ENCODE measurements at places on chromosomes 7 and 10.
A peak's percentile ranks its signal among the peaks of the same experiment; 100 is the strongest.

DNA sequence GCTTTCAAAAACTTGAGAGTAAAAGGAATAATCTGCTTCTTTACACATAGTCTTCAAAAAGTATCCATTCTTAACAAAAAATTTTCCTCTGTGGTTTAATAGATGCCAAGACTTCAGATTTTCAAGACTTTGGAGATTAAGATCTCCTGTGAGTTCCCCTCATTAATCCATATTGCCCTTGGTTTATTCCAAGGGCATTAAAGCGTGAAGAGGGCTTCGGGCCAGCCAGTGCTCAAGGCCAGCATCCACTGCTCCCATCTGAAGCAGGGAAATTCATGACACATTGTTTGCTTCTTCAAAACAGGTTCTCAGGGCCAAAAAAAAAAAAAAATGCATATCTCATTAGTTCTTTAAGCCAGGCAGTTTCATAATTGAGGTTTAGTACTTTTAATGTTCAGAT, 137.3 kb upstream of the RHOBTB1 start:
- no peak for DNase-seq

- no peak for DNase-seq
These were observed 43.6 kb downstream of the PARP12 start for GRCh38 chr7:140019172-140019571.

DNA sequence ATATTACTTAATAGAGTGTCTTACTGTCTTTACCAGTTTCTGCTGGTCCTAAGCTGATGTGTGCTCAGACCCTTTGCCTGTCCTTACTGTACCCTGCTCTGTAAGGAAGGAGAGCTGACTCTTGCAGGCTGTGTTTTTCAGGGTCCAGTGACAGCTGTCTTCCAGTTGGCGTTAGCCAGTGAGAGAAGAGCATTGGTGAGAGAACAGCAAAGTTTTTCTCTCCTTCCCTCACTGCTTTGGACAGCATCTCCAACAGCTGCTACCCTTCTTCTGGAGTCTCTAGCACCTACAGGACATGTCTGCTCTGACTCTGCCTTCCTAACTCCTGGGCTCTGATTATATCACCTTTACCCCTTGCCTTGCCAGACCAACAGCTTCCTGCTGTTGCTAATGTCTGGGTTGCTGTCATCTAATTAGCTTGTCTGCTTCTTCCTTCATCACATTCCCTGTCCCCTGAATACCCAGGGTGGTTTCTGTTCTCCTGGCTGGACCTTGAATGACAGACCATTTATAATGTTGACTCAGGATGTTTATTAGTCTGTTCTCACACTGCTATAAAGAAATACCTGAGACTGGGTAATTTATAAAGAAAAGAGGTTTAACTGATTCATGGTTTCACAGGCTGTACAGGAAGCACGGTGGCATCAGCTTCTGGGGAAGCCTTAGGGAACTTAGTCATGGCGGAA, 23.5 kb upstream of the PANK1 start:
- DNase-seq: no peak

GRCh38 chr10:60883187-60883586, 60.8 kb downstream of the RHOBTB1 start:
- peak; percentile 12 for DNase-seq

DNA sequence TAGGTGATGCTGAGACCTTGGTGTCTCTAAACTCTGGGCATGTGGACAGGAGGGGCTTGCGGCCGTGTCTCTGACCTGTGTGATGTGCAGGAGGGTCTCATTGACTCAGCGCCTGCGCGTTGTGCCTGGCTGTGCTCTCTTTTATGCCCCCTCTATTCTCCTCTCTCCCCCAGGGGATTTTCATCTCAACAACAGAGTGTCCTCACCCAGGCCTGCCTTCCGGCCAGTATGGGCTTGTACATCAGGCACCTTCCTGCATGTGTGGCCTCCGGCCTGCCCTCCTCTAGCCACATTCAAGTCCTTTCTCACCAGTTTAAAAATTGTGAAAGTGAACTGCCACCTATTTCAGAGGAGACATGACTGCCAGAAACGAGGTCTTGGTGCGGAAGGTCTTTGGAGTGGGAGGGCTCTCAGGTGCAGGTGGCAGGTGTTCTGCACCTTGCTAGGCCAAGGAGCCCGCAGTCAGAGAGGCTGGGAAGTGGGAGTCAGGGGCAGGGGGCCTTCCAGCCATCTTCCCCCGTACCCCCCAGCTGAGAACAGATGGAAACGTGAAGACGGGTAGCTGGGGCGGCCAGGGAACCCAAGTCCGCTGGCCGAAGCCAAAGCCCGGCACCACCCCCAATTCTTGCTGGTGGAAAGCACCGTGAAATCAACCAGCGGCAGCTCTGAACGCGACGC, 531 bp upstream of the INTS15 start:
- no peak for DNase-seq

DNA sequence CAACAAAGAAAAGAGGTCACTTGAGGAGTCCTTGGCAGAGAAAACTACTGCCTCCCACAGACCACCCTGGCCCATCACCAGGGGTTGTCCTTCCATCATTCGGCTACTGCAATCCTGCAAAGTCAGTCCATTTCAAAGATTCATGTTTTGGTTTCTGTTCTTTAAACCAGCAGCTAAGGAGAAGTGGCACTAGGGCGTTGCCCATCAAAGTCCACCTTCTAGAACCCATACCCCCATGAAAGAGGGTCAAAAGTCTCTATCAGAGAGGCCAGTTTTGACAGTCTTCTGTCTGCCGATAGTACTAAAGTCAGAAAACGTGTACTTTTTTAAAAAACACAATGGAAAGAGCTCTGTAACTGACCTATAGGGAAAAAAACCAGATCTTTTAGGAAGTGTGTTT, 14.4 kb downstream of the CCDC6 start:
- no peak for DNase-seq

DNA sequence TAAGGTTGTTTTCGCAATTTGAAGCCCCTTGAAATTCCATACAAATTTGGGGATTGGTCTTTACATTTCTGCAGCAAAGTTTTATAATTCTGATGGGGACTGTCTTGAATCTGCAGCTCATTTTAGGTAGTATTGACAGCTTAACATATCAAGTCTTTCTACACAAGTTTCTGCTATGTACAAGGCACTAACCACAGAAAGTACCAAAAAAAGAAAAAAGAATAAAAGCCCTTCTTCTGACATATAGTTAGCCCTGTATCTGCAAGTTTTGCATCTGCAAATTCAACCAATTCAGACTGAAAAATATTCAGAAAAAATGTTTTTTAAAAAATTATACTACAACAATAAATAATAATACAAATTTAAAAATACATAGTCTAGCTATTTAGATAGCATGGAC, 15.3 kb downstream of the POT1 start:
- no peak for DNase-seq

GRCh38 chr10:125340903-125341302, 180.5 kb upstream of the CTBP2 start:
- DNase-seq: no peak

DNA sequence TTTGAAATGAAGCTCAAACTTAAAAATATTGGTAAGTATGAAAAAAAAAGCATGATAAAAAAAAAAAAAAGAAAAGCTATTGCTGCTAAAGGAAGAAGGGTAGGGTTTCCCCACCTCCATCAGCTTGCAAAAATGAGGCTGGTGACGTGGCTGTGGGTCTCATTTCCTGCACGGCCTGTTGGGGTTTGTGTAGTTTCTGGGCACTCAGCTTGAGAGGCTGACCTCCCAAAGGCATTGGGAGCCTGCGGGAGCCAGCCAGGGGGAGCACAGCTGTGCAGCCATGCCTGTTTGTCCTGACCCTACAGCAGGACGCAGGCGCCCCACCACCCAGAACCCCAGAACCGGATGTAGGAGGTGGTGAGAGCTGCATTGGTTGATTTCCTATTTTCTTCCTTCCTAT, 48.8 kb upstream of the CARD11 start:
- no peak for DNase-seq

DNA sequence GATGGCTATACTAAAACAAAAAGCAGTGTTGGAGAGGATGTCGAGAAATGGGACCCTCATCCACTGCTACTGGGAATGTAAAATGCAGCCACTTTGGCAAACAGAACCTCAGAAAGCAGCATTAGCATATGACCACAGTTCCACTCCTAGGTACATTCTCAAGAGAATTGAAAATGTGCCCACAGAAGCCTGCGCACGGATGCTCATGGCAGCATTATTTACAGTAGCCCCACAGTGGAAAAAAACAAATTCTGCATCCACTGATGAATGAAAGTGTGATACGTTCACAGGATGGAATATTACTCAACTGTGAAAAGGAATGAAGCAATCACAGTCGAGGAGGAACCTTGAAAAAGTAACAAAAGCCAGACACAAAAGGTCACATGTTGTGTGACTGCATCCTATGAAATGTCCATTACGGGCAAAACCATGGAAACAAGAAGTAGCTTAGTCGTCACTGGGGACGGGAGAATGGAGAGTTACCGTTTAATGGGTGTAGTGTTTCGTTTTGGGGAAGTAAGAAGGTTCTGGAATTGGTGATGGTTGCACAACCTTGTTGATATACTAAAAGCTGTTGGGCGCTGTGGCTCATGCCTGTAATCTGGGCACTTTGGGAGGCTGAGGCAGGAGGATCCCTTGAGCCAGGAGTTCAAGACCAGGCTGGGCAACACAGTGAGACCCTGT, 2.5 kb upstream of the UPK3B start:
- no peak for DNase-seq

GRCh38 chr7:25132430-25132829, 7.4 kb upstream of the CYCS start:
- DNase-seq: no peak

DNA sequence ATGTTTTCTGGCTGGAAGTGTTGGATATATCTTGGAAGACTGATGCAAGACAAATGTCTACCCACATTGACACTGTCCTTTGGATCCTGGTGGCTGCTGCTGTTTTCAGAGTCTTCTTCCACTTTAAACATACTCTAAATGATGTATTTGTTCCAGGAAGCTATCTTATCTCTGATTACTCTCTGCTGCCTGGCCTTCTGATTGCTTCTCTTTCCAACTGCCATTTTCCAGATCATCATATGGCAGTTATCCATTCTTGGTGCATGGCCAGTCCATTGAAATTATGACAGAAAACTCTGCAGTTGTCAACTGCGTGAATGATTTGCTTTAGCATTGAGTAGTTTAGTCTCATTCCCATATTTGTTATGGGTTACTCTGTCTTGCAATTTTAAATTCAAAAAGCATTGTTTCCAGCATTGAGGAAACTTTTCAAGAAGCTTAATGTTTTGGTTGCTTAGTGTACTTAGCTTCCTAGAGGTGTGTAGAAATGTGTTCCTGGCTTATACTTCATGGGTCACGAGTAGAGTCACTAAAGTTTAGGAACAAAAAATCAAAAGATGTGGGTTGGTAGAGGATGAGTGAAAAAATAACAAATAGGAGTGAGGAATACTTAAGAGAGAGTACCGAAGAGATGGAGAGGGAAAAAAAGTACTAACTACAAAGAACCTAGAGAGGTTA, 268.3 kb upstream of the MTPN start:
- no peak for DNase-seq

DNA sequence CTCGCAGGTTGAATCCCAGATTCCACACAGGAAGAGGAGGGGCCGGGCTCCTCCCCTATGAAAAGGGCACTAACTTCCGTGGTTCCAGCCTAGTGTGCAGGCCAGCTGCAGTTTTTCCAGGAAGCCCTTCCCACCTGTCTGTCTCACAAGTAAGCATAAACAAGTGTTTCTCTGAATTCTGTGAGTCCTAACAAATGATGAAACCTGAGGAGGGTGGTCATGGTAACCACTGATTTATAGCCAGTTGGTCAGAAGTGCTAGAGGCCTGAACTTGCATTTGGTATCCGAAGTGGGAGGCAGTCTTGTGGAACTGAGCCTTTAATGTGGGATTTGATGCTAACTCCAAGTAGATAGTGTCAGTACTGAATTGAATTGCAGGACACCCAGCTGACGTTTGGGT, 54.7 kb upstream of the STEAP4 start:
- DNase-seq: no peak

DNA sequence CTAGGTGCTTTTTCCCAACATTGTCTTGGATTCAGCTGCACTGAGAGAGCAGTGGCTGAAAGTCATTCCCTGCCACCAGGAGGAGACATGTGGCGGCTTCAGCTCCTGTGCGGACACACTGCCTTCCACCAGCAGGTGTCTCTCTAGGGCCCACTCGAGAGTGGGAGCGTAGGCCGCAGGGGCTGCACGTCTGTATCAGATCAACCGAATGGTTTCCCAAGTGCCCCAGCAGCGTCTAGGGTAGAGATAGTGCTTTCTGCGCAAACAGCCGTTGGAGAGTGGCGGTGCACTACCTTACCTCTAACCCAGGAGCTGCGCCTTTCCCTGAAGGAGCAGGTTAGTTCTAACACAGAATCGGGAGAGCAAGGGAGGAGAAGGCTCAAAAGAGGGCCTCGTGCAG, 31.7 kb downstream of the PAPOLB start:
- peak; percentile 84 for DNase-seq

GRCh38 chr7:130970696-130971095, 236.7 kb upstream of the KLF14 start:
- no peak for DNase-seq

DNA sequence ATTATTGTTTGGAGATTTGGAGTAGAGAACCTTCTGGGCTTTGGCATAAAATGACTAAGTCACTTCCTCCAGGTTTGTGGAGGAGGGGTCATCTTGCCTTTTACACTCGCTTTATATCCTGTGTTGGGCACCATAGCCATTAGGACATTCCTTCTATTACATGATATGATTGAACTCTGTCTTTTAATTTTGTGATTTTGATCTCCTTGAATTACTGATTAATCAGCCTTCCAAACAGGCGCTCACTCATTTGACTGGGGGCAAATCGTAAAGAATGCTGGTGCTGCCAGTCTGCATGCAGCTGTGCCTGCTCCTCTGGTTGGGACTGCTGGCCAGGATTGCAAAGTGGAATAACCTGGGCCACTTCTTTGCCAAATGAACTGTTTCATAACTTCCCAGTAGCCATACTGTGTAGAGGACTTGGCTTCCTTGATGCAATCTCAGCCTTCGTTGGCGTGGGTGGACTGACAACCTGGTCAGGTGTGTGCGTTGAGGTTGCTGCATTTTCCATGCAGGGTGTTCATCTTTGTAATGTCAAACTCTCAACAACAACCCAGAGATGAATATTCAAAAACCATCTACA, 65.9 kb upstream of the RAB11FIP2 start:
- no peak for DNase-seq

- no peak for DNase-seq
These were observed 20.1 kb downstream of the ITGB1 start for GRCh38 chr10:32937911-32938424.

DNA sequence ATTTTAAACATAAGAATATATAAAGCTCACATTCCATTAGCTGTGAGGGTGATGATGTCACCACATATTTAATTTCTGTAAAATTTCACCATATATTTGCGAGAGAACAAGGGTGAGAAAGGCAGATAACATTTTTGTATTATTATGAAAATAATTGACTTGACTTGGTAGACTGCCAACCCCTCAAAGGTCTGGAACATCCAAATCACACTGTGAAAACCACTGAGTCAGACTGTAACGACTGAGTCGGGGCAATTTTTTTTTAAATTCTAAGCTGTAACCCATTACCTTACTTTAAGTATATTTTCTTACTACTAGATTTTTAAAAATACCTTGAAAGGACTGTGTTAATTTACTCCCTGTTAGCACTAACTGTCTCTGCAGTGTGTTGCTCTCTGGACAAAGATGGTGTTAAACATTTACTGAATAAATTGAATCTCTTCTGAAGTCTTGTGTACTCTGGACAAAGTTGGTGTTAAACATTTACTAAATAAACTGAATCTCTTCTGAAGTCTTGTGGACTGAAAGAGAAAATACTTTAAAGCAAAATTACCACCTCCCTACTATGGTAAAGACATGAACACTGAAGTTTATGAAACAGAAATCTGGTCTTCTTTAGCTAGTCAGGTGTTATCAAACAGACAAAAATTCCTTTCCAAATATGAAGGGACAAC, 14.1 kb downstream of the PDZD8 start:
- DNase-seq: no peak

GRCh38 chr10:17866346-17866745, 57.2 kb downstream of the MRC1 start:
- no peak for DNase-seq

- no peak for DNase-seq
These were observed 620.8 kb downstream of the KCNMA1 start for GRCh38 chr10:77016855-77017254.
